Esophagus muscularis mucosa (tissue), 4 donors: ENCODE measurements at places on chromosomes 7 and 10. TPM values are rescaled to one million over a fixed set of nuclear protein-coding genes. Genes with fewer than 3 reads are reported as not detected.

The ITIH2 gene
- not detected for total RNA-seq

The EIF5AL1 gene
- 0.11 TPM for total RNA-seq

The LRRC61 gene
- total RNA-seq, result 14.8 TPM

The TFPI2 gene
- total RNA-seq, result 3.2 TPM

The LOXL4 gene
- total RNA-seq, result 15.3 TPM

The PRR15 gene
- not detected for total RNA-seq

The OR2A7 gene
- 2.1 TPM for total RNA-seq

The AGR3 gene
- total RNA-seq, result not detected

The HTR5A gene
- not detected for total RNA-seq

The PALD1 gene
- total RNA-seq, result 14.6 TPM

The ST7 gene
- total RNA-seq, result 17.6 TPM

The MYO3A gene
- total RNA-seq, result 0.06 TPM

The DPP6 gene
- 13.4 TPM for total RNA-seq

The SCIN gene
- total RNA-seq, result 0.32 TPM

The HNRNPF gene
- 158 TPM for total RNA-seq

The COL13A1 gene
- total RNA-seq, result 4.2 TPM

The JAZF1 gene
- total RNA-seq, result 29.3 TPM

The AKR1E2 gene
- 16.9 TPM for total RNA-seq

The GRID2IP gene
- not detected for total RNA-seq

The SKIDA1 gene
- 1.2 TPM for total RNA-seq

The SSC4D gene
- 0.46 TPM for total RNA-seq

The TMEM273 gene
- total RNA-seq, result 11.6 TPM

The SPDYE11 gene
- not detected for total RNA-seq

The WAC gene
- total RNA-seq, result 115 TPM

The GDF2 gene
- total RNA-seq, result not detected

The NKX1-2 gene
- total RNA-seq, result not detected

The PDGFA gene
- 142 TPM for total RNA-seq

The NPVF gene
- total RNA-seq, result not detected

The PTEN gene
- total RNA-seq, result 95.9 TPM

The DKK1 gene
- total RNA-seq, result 0.69 TPM
